ENCODE measurements at places on chromosomes 6 and 20. TPM values are rescaled to one million over a fixed set of nuclear protein-coding genes. Genes with fewer than 3 reads are reported as not detected.

The GABRR1 gene
- total RNA-seq: not detected

The ZNF311 gene
- 0.71 TPM for total RNA-seq

The C2 gene
- 0.86 TPM for total RNA-seq

The MAP7 gene
- total RNA-seq: 0.06 TPM

The PMEPA1 gene
- 2.8 TPM for total RNA-seq

The PTCHD4 gene
- total RNA-seq: 23.6 TPM

The SCUBE3 gene
- 0.06 TPM for total RNA-seq

The METTL24 gene
- not detected for total RNA-seq

The PGK2 gene
- not detected for total RNA-seq

The HRH3 gene
- not detected for total RNA-seq

The STAU1 gene
- total RNA-seq: 64.8 TPM

The SEL1L2 gene
- not detected for total RNA-seq

The TNFAIP3 gene
- total RNA-seq: 2.4 TPM

The CHMP4B gene
- total RNA-seq: 52.2 TPM

The RPL10A gene
- total RNA-seq: 1,216 TPM

The RBPJL gene
- not detected for total RNA-seq

The DEFB110 gene
- total RNA-seq: not detected

The MRPL2 gene
- total RNA-seq: 19.4 TPM

The RGS17 gene
- 33.6 TPM for total RNA-seq

The PLEKHG1 gene
- 0.06 TPM for total RNA-seq

The SNRPB gene
- total RNA-seq: 462 TPM

The BPIFB2 gene
- total RNA-seq: not detected

The DCBLD1 gene
- 38.6 TPM for total RNA-seq

The IL17A gene
- total RNA-seq: not detected

The CRISP2 gene
- total RNA-seq: not detected

The RNF217 gene
- total RNA-seq: 10.5 TPM

The GATA5 gene
- total RNA-seq: not detected

The LMBRD1 gene
- 29.7 TPM for total RNA-seq

The HTR1E gene
- total RNA-seq: not detected

The TRPC4AP gene
- 57.1 TPM for total RNA-seq

The HLA-DOB gene
- not detected for total RNA-seq

The SLC17A1 gene
- not detected for total RNA-seq

The C6orf141 gene
- total RNA-seq: 6.5 TPM

The BLOC1S5 gene
- 12.4 TPM for total RNA-seq

The GPX5 gene
- total RNA-seq: not detected

The HLA-DRB5 gene
- 0.13 TPM for total RNA-seq

The MTFR2 gene
- 7.6 TPM for total RNA-seq

The SEMG1 gene
- total RNA-seq: not detected

The FRK gene
- total RNA-seq: 1.9 TPM

The HNF4A gene
- not detected for total RNA-seq

The RRAGD gene
- 0.63 TPM for total RNA-seq

The SYTL3 gene
- total RNA-seq: 13.8 TPM

The MAP3K7 gene
- 32.8 TPM for total RNA-seq

The CYP39A1 gene
- 0.13 TPM for total RNA-seq

The AFG1L gene
- 3.8 TPM for total RNA-seq

The DNAH8 gene
- total RNA-seq: not detected

The RAET1L gene
- not detected for total RNA-seq

The EDN1 gene
- 2.8 TPM for total RNA-seq

The SCRT2 gene
- not detected for total RNA-seq

The DDX43 gene
- total RNA-seq: not detected

The DSTN gene
- total RNA-seq: 254 TPM

The CST5 gene
- not detected for total RNA-seq

The TREM2 gene
- total RNA-seq: not detected
